ENCODE measurements at places on chromosomes 16 and 17.

- no peak for DNase-seq
Measured at GRCh38 chr16:48961546-48961945, 320.1 kb downstream of the CBLN1 start.

- DNase-seq = peak; percentile 56
Measured at GRCh38 chr16:88057656-88058055, 106.4 kb downstream of the BANP start.

- DNase-seq = no peak
Measured at GRCh38 chr17:64061178-64061898, 40.9 kb upstream of the ICAM2 start.

DNA sequence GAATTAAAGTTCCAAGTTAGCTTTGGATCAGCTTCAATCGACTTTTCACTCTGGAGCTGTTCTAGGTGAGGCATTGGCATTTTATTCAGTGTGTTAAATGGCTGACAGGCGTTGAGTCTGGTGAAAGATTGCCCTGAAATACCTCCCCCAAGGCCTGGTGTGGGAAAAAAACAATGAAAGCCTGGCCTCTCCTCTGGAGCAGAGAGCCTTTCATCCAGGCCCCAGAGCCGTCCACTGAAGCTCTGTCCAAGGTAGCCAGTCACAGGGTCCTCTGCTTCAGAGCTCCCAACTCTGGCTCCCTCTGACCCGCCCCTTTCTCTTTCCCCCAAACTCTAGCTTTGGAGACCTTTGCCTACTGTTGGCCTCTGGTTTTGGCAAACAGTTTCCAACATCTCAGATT, 123.6 kb upstream of the CRHR1 start:
- no peak for DNase-seq

GRCh38 chr17:64938925-64939474, 19.7 kb upstream of the LRRC37A3 start:
- peak; percentile 85 for DNase-seq

GRCh38 chr17:37039269-37039668, 90.5 kb downstream of the AATF start:
- no peak for DNase-seq

GRCh38 chr16:23699100-23699499, 13.9 kb downstream of the ERN2 start:
- no peak for DNase-seq

DNA sequence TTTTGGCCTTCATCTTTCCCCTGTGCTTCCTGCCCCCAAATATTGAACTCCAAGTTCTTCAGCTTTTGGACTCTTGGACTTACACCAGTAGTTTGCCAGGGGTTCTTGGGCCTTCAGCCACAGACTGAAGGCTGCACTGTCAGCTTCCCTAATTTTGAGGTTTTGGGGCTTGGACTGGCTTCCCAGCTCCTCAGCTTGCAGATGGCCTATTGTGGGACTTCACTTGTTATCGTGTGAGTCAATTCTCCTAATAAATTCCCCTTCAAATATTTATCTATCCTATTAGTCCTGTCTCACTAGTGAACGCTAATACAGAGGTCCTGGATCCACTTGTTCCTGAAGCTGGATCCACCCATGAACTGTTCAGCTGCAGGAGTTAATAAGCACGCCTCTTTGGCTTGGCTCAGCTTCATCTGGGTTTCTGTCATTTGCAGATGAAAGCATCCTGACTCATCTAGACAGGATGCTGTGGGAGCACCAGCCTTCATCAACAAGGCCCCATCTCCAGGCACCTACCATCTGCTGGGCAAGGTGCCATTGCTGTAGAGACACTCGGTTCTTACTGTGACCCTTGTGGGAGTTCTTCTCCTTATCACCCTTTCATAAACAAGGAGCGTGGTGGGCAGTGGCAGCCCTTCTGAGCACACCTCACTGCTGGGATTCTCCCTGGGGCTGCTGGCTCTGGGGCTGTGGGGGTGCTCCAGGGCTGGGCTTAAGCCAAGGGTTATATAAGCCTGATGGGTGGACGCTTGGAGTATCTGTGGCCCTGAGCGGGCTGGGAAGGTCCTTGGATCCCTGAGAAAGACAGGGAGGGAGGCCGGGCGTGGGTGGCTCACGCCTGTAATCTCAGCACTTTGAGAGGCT, 23.1 kb downstream of the LAT start:
- no peak for DNase-seq

- DNase-seq = no peak
Measured at GRCh38 chr16:67571981-67572431, 9.7 kb downstream of the CTCF start.

- DNase-seq = no peak
Measured at GRCh38 chr16:23905027-23905426, 69.2 kb downstream of the PRKCB start.

- no peak for DNase-seq
Measured at GRCh38 chr16:73025151-73025855, 22.6 kb downstream of the ZFHX3 start.

DNA sequence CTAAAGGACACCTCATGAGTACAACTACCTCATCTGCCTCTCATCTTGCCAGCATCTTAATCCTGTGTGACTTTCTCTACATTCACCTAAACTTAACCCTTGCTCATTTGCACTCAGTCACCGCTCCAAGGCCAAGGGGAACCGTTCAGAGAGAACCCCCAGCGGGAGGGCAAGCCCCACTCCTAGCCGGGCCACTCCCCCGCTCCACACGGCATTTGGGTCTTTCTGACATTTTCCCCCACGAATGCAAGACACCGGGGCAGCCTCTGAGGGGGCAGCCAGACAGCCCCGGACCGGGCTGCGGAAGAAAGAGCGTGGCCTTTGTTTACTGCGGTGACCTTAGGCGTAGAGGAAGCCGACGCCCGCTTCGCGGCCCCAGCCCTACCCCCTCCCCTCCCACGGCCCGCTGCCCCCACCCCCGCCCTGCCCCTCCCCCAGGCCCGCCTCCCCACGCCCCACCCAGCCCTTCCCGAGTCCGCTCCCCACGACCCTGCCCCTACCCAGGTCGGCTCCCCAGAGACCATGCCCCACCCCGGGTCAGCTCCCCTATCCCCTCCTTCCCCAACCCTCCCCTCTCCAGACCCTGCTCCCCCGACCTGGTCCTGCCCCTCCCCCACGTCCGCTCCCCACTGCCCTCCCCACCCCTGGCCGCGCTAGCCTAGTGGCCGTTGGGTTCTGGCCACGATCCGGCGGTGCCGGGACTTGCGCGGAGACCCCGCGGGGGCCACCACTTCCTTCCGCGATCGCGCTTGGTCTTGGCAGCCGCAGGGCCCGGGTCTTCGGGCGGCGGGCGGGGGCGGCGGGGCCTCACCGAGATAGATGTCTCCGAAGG, 789 bp downstream of the CSNK1D start:
- peak; percentile 89 for DNase-seq

GRCh38 chr16:47366228-47366627, 94.6 kb downstream of the ITFG1 start:
- DNase-seq = no peak

- no peak for DNase-seq
Measured at GRCh38 chr16:67460168-67460567, 20.8 kb downstream of the ATP6V0D1 start.

GRCh38 chr17:45431531-45432404, 902 bp downstream of the ARHGAP27 start:
- peak; percentile 91 for DNase-seq

DNA sequence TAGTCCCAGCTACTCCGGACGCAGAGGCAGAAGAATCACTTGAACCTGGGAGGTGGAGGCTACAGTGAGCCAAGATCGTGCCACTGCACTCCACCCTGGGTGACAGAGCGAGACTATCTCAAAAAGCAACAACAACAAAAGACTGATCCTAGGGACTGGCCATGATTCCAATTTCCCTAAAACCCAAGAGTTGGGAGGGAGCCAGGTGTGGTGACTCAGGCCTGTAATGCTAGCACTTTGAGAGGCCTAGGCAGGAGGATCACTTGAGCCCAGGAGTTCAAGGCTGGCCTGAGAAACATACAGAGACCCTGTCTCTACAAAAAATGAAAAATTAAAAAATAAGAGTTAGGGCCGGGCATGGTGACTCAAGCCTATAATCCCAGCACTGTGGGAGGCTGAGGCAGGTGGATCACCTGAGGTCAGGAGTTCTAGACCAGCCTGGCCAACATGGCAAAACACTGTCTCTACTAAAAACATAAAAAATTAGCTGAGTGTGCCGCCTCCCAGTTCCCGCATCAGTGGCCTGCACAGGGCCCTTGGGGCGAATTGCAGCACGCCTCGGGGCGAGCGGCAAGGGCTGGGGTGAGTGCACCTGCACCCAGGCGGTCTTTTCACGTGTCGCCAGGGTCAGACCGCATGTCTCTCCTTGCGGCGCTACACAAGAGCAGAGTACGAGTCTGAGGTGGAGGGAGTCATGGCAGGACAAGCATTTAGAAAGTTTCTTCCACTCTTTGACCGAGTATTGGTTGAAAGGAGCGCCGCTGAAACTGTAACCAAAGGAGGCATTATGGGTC, 40.8 kb downstream of the CDH3 start:
- no peak for DNase-seq

DNA sequence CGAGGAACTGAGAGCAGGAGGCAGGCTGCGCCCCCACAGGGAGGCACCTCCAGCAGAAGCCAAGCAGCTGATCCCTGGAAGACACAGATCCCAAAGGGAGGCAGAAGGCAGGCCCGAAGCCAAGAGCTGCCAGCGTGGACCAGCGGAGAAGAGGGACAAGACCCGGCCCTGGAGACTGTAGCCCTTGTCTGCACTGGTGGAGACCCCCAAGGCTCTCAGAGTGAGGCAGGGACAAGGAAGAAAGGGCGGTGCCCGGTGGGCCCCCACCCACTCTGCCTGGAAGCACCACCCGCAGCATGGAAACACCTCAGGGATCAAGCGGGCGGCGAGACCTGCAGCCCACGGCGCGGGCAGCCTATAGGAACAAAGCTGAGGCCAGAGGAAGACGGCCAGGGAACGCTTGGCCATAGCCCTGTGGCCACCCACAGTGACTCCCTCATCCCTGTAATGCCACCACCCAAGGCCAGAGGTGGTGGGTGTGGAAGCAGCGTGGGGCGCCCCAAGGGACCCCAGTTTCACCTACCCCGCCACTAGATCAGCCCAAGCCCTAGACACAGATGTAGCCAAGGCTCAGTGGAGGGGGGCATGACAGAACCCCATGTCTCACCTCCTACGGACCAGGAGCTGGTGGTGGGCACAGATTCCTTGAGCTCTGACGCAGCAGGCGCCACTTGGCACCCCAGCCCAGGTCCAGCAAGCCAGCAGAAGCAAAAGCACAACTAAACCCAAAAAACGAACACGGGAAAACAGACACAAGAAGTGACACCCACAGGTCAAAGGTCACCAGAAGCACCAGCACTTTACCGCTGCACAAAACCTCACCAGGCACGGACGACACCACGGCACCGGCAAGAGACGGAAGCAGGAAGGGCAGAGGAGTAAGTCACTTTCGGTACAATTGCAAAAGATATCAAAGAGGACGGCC, 2.9 kb upstream of the SIRT7 start:
- DNase-seq = no peak

DNA sequence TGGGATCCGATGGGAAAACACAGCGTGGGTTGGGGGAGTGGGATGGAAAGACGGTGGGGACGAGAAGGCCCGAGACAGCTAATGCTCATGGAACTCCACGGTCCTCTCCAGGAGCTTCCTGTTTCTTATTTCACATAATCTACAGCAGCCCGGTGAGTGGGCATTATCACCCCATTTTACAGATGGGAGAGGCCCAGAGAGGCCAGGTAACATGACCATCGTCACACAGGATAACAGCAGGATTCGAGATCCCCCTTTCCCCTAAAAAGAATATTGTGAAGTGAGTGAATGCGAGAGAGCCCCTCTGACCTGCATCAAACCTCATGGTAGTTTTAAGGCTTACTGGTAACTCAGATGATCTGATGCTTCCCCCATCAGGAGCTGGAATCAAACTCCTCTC, 12.0 kb downstream of the CIBAR2 start:
- no peak for DNase-seq

All from cardiac septum (tissue), 1 donor.